Adrenal gland (tissue), 19 donors: ENCODE measurements at places on chromosomes 7 and 10. TPM values are rescaled to one million over a fixed set of nuclear protein-coding genes. Genes with fewer than 3 reads are reported as not detected.

ZNF425 gene
- 2.9 TPM for polyA plus RNA-seq

SFTPA1 gene
- 0.84 TPM for polyA plus RNA-seq

CYP26A1 gene
- 0.62 TPM for polyA plus RNA-seq

FAM25C gene
- polyA plus RNA-seq = not detected

SUN3 gene
- 0.20 TPM for polyA plus RNA-seq

OR2A1 gene
- polyA plus RNA-seq = 0.13 TPM

TMEM140 gene
- polyA plus RNA-seq = 10.9 TPM

NUTM2A gene
- 0.22 TPM for polyA plus RNA-seq

OR2A42 gene
- 0.11 TPM for polyA plus RNA-seq

ABCC2 gene
- 2.1 TPM for polyA plus RNA-seq

OPALIN gene
- not detected for polyA plus RNA-seq

SLC26A5 gene
- polyA plus RNA-seq = 0.56 TPM

UCMA gene
- not detected for polyA plus RNA-seq

EVX1 gene
- polyA plus RNA-seq = 0.97 TPM

IKZF1 gene
- 2.7 TPM for polyA plus RNA-seq

SKIDA1 gene
- 0.64 TPM for polyA plus RNA-seq

STOX1 gene
- 7.2 TPM for polyA plus RNA-seq

NRBF2 gene
- polyA plus RNA-seq = 5.4 TPM

GPR26 gene
- polyA plus RNA-seq = not detected

NMT2 gene
- polyA plus RNA-seq = 8.0 TPM

TYW1B gene
- polyA plus RNA-seq = 1.8 TPM

RAPGEF5 gene
- polyA plus RNA-seq = 5.1 TPM

RPEL1 gene
- not detected for polyA plus RNA-seq

AP5Z1 gene
- polyA plus RNA-seq = 112 TPM

ITGA8 gene
- 5.6 TPM for polyA plus RNA-seq

NODAL gene
- not detected for polyA plus RNA-seq

GPNMB gene
- 24.9 TPM for polyA plus RNA-seq

PLXNA4 gene
- polyA plus RNA-seq = 1.3 TPM

ADAM8 gene
- 0.66 TPM for polyA plus RNA-seq

PRKG1 gene
- 15.5 TPM for polyA plus RNA-seq

PAX4 gene
- not detected for polyA plus RNA-seq

ARMH3 gene
- polyA plus RNA-seq = 16.7 TPM

KLLN gene
- 0.84 TPM for polyA plus RNA-seq

ADCY1 gene
- polyA plus RNA-seq = 0.88 TPM

CLCN1 gene
- polyA plus RNA-seq = 0.07 TPM

ANXA8L1 gene
- polyA plus RNA-seq = 0.44 TPM

TAS2R3 gene
- not detected for polyA plus RNA-seq

TWIST1 gene
- 17.9 TPM for polyA plus RNA-seq

CHAT gene
- not detected for polyA plus RNA-seq

EBLN1 gene
- not detected for polyA plus RNA-seq

SFTPD gene
- polyA plus RNA-seq = 0.57 TPM

EEPD1 gene
- polyA plus RNA-seq = 19.2 TPM

TMEM26 gene
- polyA plus RNA-seq = 1.0 TPM

GIMAP7 gene
- polyA plus RNA-seq = 24.7 TPM

PNLIPRP1 gene
- 0.88 TPM for polyA plus RNA-seq

ANKRD2 gene
- 0.81 TPM for polyA plus RNA-seq

SSMEM1 gene
- not detected for polyA plus RNA-seq

CDK1 gene
- polyA plus RNA-seq = 1.5 TPM

AP1S1 gene
- 30.0 TPM for polyA plus RNA-seq
